ENCODE measurements at places on chromosomes 12 and 14.

DNA sequence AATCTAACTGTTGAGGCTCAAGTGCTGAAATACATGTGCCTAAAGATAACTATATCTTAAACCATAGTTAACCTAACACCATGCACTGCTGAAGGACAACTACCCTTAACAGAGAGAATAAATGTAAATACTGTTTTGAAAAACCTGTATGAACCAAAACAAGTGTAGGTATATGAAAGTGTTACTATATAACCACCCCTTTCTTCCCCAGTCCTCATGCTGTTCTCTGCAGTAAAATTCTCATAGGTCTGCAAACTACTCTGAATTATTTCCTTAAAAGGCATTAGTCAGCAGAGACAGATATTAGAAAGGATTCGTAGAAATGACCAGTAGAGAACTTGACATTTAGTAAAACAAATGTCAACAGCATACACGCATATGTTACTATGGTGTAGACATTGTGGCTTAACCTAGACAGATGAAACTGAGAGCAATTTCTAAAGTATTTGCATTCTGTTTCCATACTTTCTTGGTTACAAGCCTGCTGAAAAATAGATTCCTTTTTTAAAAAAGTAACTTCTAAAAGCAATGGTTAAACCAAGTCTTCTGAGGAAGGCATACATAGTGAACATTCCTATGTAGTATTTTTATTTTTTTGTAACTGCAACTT is 13.9 kb downstream of the CSRP2 start:
- no peak for DNase-seq

- DNase-seq = peak; percentile 31
These were observed 48.0 kb upstream of the RIMBP2 start for GRCh38 chr12:130764073-130764472.

GRCh38 chr12:25886396-25886795 is 72.1 kb upstream of the RASSF8 start:
- no peak for DNase-seq

GRCh38 chr14:90193925-90194324 is 62.4 kb upstream of the PSMC1 start:
- peak; percentile 28 for DNase-seq

DNA sequence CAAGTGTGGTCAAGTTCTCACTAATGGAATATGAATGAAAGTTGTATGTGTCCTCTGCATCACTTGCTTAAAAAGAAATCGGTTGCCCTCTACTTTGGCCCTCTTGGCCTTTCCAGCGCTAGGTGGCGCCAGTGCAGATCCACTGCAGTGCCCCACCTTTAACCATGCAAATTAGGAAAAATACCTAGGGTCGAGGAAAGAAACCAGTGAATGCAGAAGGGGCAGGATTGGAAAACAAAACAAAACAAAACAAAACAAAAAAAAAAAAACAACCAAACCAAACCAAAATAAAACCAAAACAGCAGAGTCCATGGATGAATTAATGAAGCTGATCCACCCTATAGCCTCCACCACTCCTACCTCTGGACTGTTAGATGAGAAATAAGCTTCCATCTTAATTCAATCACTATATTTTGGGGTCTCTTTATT is 12.9 kb upstream of the NEMF start:
- DNase-seq = peak; percentile 87

DNA sequence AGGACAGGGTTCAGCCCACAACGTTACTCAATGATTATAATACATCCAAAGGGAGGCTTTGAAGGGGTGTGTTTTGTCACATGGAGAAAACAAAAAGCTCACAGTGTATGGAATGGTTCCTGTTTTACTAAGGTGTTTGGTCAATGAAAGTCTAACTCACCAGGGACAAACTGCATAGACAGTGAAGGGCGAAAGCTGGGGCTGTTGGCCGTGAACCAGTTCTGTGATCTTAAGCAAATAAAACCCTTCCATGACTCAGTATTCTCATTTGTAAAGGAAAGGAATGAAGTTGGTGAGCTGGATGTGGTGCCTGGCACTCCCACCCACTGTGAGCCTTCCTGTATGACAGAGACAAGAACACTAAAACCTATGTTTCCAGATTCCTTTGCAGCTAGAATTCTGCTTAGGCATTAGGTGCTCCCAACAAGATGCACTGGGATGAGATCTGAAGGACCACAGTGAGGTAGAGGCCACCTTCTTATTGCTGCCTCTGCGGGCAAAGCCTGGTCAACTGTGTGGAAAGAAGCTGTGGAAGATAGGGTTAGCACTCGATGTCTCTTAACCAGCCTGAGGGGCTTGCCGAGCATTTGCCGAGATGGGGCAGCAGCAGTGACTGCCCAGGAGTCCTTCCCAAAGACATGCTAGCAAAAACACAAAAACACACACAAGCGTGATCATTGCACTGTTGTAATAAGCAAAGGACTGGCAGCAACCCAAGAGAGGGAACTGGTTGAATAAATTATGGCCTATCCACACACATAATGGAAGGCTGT is 48.5 kb downstream of the VCPKMT start:
- DNase-seq = no peak

DNA sequence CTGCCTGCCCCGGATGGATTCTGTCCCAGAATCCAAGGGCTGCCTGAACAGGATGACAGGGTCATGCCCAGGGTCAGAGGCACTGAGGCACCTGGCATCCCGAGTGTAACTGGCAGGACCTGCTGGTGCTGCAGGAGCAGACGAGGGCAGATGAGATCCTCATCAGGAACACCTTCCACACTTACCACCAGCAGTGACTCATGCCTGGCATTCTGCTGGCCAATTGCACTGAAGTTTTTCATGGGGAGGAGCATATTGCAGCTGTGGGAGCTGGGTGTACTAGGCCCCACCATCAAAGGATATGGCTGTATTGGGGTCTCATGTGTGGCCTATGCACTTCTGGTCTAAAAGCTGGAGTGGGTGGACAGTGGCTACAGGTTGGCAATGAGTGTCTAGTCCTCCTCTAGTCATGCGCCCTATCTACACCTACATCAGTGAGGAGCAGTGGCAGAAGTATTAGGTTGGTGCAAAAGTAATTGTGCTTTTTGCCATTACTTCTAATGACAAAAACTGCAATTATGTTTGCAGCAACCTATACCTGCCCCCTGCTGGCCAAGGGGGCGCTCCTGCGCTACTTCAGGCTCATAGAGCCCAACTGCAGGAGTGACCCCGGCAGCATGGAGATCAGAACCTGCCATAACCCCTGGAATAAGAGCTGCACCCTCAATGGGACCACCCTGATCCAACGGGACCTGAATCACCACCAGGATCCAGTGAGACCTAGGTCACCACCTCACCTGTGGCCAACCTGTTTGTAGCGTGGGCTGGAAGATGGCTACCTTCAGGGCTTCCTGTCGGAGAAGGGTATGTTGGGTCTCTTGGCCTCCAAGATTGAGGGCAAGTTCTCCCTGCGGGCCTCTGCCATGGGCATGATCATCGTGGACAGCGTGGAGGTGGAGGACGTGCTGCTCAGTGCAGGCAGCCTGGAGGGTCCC is 8.0 kb upstream of the C12orf42 start:
- peak; percentile 71 for DNase-seq

DNA sequence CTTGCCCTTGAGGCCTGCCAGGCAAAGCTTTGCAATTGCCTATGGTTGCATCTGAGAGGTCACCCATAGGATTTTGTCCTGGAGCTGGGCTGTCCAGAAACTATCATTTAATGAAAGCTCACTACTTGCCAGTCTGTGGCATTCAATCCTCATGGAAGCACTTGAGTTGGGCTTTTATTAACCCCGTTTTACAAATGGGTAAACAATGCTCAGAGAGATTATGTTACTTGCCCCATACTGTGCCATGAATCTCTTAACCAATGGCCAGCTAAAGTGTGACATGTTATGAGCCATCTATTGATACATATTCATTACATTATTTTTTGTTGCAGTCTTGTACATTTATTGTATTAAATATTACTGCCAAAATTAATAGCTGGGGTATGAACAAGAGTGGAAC is 35.9 kb downstream of the PDZRN4 start:
- DNase-seq = no peak

DNA sequence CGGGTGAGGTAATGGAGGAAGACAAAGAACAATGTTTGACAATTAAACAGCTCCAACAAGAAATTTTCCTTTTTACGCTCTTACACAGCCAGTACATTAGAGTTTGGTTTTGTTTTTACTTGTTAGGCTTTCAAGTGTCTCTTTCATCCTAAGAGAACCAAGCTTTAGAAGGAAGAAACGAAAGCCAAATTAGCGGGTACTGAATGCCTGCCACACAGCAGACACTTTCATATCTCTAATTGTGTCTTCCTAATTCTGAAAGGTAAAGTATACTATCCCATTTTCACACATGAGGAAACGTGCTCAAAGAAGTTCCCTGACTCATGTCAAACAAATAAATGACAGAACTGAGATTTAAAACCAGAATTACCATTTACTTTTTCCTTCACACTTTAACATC is 65.0 kb downstream of the CDK17 start:
- DNase-seq = no peak

GRCh38 chr14:101313268-101313667 is 248.0 kb upstream of the DIO3 start:
- DNase-seq = no peak

DNA sequence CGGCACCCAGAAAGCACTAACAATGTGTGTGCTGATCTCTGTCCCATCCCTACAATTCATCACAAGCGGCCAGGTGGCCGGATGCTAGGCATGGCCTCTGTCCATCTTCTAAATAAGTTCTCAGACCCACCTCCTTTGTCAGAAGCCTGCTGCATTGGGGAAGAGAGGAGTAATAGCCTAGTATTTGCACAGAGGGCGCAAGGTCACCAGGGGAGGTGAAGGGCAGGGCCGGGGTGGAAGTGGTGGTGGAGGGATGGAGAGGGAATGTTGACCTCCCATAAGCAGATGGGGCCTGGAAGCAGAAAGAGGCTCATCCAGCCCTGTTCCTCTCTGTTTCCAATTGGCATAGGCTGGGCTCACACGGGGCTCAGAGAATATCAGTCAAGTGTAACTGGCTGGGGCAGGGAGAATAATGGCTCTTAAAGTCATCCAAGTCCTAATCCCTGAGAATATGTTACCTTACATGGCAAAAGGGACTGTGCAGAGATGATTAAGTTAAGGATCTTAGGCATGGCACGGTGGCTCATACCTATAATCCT is 6.9 kb downstream of the RILPL1 start:
- DNase-seq = no peak

DNA sequence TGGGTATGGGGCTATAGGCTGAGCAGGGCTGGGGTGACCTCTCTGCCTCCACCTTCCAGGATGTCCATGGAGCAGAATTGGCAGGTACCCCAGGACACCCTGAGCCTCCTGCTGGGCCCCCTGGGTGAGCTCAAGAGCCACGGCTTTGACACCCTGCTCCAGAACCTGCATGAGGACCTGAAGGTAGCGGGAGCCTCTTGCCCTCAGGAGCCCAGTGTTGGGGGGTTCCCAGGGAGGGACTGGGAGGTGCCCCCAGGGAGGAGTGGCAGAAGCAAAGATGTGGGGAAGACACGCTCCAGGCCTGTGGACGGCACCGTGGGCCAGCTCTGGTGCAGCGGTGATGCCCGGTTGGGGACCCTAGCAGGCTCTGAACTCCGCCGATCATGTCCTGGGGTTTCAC is 8.3 kb downstream of the TNFAIP2 start:
- DNase-seq = no peak

GRCh38 chr12:95633049-95633731 is 81.9 kb upstream of the USP44 start:
- no peak for DNase-seq

GRCh38 chr14:70642303-70643235 is 853 bp downstream of the TTC9 start:
- peak; percentile 56 for DNase-seq

DNA sequence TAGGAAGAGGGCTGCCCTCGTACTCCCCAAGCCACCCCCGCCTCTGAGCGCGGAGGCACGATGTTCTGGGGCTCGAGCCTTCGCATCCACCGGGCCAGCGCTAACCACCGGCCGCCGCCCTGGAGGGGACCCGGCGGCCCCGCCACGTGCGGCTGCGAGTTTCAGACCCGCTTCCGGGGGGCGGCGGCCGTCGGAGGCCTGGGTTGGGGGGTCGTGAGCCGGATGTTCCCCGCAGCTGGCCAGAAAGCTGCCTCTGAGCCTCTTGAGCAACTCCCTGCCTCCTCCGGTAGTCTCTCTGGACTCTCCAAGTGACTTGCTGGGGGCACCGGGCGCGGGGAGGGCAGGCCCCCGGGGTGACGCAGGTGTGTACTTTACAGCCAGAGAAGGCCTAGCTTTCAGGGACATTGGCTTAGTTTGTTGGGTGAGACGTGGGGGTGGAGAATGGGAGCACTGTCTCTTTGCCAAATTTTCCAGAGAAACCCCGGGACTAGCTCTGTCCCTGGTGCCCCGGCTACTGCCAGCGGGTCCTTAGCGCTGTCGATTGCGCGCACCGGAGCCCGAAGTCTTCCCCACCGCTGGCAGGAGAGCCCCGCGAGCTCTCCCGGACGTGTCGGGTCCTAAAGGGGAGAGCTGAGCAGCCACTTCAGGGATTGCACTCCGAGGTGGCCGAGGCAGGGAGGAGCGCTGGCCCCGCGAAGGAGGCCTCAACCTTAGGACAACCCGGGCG is 15.6 kb downstream of the OTX2 start:
- no peak for DNase-seq

GRCh38 chr12:38662829-38663228 is 242.6 kb downstream of the CPNE8 start:
- peak; percentile 67 for DNase-seq

GRCh38 chr12:66152732-66153131 is 17.1 kb downstream of the TMBIM4 start:
- no peak for DNase-seq

Measured in hematopoietic multipotent progenitor cell treated with erythropoietin and hydrocortisone succinate and interleukin-3 and kit ligand, for 4 days (in vitro differentiated cells).